ENCODE measurements at places on chromosomes 7 and 10.
A peak's percentile ranks its signal among the peaks of the same experiment; 100 is the strongest.

DNA sequence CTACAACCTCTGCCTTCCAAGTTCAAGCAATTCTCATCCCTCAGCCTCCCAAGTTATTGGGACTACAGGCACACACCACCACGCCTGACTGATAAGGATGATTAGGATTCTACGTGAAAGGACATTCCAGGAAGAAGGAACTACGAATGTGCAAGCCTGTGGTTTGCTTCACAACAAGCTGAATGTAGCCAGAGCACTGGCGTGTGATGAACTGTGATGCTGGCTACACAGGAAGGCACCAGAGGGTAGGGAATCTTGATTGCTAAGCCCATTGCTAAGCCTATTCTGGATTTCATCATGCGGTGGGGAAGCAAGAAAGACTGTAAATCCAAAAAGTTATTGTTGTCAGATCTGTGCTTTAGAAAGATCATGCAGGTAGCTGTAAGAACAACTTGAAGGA is 72.3 kb upstream of the SRRM3 start:
- no peak for DNase-seq

- no peak for DNase-seq
Measured at GRCh38 chr7:105816266-105816843, 60.0 kb downstream of the ATXN7L1 start.

DNA sequence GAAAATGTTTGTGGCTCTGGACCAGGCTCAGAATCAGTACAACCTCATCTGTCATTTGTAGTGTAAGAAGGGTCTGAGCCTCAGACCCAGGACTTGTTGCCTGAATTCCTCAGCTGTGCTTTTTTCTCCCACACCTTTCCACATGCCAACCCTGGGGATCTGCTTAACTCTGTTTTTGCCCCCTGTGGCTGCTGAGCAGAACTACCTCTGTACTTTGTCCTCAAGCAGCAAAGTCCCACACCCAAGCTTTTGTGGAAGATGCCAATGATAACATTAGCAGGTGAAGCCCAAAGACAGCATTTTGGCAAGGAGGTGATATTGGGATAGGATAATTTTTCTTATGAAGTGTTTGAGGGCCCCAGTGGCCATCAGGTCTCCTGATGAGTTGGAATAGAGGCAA is 5.8 kb upstream of the CYP2C18 start:
- no peak for DNase-seq

DNA sequence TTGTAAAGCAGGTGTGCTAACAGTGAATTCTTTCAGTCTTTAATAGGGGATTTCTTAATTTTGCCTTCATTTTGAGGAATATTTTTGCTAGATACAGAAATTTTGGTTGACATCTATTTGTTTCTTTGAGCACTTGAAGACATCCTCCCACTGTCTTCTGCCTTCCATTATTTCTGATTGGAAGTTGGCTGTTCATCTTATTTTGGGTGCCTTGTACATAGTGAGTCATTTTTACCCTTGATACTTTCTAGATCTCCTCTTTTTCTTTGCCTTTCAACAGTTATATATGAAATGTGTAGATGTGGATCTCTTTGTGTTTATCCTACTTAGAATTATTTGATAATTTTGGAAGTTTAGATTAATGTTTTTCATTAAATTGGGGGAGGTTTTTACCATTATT is 631.0 kb downstream of the AUTS2 start:
- DNase-seq, result no peak

GRCh38 chr10:72250666-72251065 is 23.1 kb upstream of the DDIT4 start:
- DNase-seq, result no peak

- DNase-seq, result no peak
Measured at GRCh38 chr10:52248697-52249306, 65.3 kb upstream of the DKK1 start.

- no peak for DNase-seq
Measured at GRCh38 chr10:48610585-48611093, 5.8 kb upstream of the ARHGAP22 start.

DNA sequence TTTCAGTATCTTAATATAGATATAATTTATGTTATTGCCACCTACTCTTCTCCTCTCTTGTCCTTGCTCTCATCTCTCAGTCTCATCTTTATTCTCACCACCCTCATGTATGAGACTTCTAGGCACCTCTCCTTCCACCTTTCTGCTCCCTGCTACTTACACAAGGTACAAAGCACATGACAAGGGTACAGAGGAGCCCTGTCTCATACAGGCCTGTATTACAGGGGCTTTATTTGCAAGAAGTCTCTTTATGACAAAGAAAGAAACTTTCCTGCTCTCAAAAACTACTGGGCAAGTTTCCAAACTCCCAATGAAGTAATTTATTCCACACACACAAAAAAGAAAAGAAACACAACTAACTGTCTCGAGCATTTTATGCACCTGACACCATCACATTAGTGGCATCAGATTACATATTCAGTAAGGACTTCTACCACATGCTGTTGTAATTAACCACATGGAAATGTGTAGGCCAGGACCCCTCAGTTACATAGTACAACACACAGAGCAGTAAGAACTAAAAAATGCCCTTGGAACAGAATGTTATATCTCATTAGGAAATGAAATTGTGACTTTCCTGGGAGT is 253.1 kb downstream of the FZD1 start:
- peak; percentile 56 for DNase-seq

DNA sequence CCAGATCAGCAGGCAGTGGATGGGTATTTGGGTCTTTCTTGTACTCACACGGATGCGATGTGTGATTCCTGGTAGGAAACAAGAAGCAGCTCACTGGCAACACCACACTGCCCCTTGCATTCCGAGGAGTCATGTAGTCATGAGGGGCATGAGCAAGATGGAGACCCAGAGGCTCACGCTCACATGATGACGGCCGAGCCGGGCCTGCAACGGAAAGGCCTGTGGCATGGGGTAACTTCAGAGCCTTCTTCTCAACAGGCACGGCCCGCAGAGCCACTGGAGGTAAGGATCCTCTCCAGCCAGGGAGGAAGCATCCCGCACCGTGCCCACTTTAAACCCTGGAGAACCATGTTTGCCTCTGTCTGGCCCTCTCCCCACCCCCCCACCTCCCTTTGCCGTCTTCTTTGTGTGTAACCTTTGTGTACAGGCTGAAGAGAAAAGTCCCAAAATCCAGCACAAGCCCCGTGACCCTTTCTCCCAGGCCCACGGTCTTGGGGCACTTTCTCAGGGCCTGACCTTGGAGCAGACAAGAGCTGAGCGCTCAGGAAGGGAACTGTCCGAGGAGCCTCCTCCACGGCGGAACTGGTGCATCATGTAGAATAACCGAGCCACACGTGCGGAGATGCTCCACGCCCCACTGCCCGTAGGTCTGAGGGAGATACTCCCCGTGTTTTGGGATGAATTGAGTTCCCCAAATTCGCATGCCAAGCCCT is 516.4 kb downstream of the DNAJB6 start:
- no peak for DNase-seq
